ENCODE measurements at places on chromosomes 7 and 10. TPM values are rescaled to one million over a fixed set of nuclear protein-coding genes. Genes with fewer than 3 reads are reported as not detected.

DNA sequence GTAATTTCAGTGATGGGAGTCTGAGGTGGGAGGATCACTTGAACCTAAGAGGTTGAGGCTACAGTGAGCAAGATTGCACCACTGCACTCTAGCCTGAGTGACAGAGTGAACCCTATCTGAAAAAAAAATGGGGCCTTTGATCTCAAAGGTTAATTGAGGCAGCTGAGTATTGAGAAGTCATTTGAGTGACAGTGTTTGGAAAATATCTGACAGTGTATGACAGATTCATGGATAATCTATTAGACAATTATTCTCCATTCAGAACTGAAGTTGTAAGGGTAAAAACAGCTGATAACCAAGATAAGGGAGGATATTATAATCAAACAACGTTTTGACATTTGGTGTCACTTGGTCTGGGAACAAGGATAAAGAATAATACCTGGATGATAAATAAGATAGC, 50.9 kb upstream of the CD36 start:
- no peak for DNase-seq

GRCh38 chr10:75319274-75319673, 82.3 kb downstream of the ZNF503 start:
- DNase-seq = no peak

DNA sequence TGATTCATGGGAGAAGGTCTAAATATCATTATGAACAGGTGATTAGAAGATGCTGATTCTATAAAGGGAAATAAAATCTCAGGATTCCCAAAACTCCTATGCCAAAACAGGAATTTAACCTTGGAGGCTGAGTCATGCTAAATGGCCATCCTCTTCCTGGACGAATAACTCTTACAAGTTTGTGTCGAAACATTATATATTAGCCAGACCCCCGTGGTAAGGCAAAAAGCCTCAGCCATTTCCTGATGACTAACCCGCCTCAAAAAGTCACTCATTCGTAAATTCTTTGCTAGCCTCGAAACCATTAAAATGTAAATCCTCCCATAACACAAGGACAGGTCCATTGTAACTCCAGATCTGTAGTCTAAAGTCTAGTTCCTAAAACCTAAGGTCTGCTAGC, 32.0 kb downstream of the CUL2 start:
- DNase-seq = no peak

- no peak for DNase-seq
Measured at GRCh38 chr10:24897326-24897926, 55.0 kb downstream of the PRTFDC1 start.

The EEF1AKMT2 gene
- total RNA-seq = 21.9 TPM

The HKDC1 gene
- 0.19 TPM for total RNA-seq

The POM121L12 gene
- total RNA-seq = not detected

The GPR37 gene
- 43.7 TPM for total RNA-seq

DNA sequence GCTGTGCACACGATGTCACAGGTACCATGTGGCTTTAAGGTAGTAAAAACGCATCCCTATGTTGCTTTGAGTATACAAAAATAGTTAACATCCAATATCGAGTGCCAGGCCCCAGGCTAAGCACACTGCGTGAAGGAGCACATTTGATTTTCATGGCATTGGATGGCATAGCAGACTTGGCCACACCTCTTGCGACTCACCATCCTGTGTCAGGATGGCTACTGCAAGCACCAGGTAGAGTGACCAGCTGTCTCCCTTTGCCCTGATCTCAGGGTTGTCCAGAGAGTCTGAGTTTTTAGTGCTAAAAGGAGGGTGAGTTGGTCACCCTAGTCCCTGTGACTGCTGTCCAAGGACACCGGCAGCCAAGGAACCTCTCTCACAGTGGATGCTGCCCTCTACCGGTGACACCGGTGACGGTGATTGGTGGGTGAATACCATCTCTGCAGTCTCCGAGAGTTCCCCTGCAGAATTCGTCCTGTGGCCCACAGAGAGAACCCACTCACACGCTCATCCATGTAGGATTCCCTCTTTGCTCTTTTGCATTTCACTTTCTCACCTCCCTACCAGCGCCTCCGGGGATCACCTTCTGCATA, 76.1 kb downstream of the BICC1 start:
- no peak for DNase-seq

DNA sequence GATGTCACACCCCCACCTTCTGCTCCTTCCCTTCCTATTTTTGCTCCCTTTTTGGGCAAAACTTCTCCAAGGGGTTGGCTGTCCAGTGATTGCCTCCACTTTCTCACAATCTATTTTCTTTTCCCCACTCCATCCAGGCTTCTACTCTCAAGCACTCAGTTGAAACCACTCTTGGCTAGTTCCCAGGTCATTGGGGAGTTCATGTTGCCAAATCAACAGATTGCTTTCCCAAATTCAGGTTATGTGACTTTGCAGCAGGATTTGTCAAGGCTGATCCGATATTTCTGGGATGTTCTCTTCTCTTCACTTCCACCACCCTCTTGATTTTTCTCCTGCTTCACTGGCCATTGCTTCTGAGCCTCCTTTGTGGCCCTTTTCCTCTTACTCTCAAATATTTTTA, 258.7 kb upstream of the SLC26A5 start:
- no peak for DNase-seq

DNA sequence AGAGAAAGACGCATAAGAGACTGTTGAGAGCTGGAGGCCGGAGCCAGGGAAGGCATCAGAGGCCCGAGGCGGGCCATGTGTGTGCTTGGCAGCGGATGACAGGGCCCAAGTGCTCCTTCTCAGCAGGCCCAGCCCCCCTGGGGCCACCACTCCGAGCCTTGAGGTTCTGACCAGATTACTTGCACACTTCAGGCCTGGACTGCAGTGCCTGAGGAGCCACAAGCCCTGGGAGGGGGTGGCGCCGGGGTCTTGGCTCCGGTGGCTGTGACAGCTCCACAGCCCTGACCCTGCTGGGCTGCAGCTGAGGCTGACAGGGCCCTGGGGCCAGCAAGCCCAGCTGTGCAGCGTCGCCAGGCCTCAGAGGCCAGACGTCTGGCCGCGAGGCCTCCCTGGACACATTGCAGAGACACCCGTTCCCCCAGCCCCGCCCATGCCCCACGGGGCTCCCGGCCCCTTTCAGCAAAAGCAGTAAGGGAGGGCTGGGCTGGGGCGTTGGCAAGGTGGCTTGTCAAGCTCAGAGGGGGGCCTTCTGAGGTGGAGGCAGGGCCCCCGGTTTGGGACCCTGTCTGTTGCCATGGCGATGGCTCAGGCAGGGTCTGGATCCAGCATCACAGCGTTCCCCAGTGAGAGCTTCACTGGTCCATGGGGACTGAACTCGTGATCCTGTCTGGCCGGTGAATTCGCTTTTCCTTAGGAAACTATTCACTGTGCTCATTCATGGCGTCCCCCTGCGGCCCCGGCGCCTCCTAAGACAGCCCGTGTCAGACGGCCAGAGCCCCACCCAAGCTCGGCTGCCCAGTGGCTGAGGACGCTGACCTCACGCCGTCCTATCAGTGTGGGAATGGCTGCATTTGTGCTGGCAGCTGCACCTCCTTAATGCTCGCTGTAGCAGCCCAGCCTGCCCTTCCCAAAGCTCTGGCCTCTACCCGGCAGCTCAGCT, 5.7 kb downstream of the ELN start:
- DNase-seq = peak; percentile 90

The SEC31B gene
- total RNA-seq = 19.6 TPM

The AMPH gene
- total RNA-seq = 9.8 TPM

DNA sequence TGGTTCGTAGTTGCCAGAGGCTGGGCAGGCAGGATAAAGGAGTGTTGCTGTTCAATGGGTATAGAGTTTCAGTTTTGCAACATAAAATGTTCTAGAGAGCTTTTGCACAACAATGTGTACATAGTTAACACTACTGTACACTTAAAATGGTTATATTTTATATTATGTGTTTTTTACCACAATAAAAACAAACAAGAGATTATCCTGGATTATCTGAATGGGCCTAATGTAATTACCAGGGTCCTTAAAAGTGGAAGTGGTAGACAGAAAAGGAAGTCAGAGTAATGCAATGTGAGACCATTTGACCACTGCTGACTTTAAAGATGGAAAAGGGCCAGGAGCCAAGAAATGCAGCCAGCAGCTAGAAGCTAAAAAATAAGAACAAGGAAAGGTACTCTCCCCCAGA, 159.7 kb downstream of the SGMS1 start:
- no peak for DNase-seq

- DNase-seq = no peak
Measured at GRCh38 chr7:131949659-131950058, 393.2 kb upstream of the PODXL start.

- DNase-seq = no peak
Measured at GRCh38 chr7:2295936-2296620, 18.2 kb downstream of the SNX8 start.

GRCh38 chr10:45409782-45410181, 35.8 kb downstream of the ALOX5 start:
- DNase-seq = no peak

The PIP gene
- total RNA-seq = not detected

- peak; percentile 57 for DNase-seq
Measured at GRCh38 chr10:79377557-79378382, 30.5 kb downstream of the PPIF start.

GRCh38 chr7:88628363-88629085, 131.0 kb upstream of the ZNF804B start:
- DNase-seq = no peak

GRCh38 chr7:116665332-116665996, 6.5 kb upstream of the MET start:
- DNase-seq = no peak

The RADIL gene
- 3.4 TPM for total RNA-seq

DNA sequence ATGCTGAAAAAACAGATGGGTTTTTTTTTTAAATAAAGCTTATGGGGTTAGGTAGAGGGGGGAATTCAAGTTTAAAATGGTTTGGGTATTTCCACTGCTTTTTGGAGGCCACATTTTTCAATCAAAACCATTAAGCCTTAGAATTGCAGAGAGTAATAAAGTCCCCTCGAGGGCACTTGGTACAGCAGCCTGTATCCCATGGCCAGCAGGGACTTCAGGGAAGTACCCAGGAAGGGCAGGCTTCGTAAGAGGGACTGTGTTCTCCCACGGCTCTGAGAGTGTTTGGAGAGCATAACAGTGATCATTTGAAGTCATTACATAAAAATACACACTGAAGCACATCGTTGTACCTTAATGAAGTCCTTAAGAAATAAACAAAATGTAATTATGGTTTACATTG, 432.7 kb downstream of the DPP6 start:
- DNase-seq = no peak

- DNase-seq = no peak
Measured at GRCh38 chr7:88105231-88105630, 114.6 kb downstream of the SRI start.

DNA sequence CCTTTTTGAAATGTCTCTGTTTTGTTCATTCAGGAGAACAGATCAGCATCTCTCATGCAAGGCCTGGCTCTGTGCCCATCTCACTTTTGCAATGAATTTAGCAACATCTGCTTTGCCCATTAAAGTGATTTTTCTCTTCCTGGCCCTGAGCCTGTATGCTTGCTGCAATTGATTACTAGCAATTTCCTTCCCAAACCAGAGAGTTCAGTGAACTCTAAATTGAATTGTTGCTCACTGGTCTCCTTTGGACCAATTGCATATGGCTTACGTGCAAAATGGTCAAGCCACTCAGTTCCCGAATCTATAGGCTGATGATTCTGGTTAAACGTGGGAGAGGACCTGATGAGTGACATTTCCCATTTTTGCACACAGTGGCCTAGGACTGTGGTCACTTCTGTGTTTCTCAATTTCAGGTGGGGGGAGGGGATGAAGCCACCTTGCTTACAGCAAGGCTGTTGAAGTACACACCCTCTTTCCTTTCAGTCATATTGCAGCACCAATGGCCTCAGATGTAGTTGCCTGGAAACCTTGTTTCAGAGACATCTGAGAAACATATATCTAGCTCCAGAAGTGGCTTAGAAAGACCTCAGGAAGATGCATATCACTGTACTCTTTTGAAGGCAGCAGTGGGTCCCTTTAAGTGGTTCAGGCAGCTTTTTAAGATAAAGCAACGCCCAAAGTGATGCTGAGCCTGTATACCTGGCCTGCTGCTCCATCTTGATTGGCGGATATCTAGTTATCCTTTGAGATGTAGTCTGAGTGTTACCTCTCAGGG, 201.4 kb downstream of the PTEN start:
- no peak for DNase-seq

DNA sequence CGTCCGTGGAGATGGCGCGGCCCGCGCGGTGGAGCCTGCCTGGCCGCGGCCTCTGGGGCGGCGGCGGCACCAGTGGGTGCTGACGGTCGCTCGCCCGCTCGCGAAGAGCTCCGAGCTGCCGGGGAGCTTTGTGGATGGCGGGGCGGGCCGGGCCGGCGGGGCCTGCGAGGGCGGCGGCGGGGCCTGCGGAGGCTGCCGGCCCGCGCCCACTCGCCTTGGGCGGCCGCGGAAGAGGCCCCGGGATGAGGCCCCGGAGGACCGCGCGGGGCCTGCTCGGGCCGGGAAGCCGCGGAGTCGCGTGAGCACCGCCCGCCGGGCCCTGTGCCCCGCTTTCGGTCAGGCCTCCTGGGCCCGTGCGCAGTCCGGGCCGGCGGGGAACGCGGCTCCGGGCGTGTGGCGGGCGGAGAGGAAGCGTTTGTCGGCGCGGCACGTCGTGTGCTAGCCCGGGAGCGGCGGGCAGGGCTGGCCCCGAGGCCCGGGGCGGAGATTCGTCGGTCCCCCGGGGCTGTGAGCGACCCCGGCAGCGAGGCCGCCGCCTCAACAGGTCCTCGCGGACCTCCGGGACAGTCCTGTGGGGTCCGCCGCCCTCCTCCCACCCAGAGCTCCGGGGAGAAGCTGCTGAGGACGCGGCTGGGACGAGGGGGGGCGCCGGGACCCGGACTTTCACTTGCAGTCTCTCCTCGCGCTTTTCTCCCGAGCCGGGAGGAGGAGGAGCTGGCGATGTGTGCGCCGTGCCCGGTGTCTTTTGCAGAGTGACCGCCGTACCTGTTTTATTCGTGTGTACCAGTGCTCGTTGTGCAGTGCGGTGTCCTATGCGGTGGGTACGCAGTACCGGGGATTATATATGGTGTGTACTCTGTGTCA, 578 bp downstream of the ZMYND11 start:
- DNase-seq = peak; percentile 86

The SEMA4G gene
- 6.3 TPM for total RNA-seq

DNA sequence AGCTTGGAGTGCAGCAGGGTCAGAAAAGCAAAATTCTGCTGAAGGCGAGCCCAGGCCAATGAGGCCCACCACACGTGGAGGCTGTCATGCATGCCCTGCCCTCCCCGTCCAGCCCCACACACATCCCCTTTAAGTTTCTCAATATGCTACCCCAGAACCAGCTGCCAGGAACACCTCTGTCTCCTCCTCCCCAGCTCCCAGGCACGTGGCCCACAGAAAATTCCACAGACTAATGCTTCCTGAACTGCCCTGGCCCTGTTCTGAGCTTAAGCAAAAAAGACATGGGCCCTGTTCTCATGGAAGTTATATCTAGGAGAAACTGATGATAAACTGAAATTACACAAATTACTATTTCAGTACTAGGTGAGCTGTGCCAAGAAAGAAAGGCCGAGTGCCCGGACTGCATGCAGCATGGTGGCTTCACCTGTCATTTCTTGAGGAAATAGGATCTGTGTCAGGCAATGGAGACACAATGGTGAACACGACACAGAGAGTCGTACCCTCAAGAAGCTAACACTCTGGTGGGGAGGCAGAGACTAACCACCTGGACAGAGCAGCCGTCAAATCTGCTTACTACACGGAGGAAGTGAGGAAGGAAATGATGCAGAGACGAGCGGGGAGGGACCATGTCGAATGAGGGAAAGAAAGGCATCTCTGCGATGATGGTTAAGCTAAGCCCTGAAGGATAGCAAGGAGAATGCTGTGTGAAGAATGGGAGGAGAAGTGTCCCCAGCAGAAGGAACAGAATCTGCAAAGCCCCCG, 44.5 kb downstream of the PODXL start:
- peak; percentile 34 for DNase-seq

The NPSR1 gene
- total RNA-seq = not detected

The CALHM1 gene
- not detected for total RNA-seq

- DNase-seq = peak; percentile 91
Measured at GRCh38 chr10:97574374-97575126, 2.0 kb downstream of the ANKRD2 start.

Measured in osteocyte (in vitro differentiated cells).